Thyroid gland (tissue), 4 donors: ENCODE measurements at places on chromosomes 1 and 21. TPM values are rescaled to one million over a fixed set of nuclear protein-coding genes. Genes with fewer than 3 reads are reported as not detected.

Gene S100A11
- 120 TPM for total RNA-seq

Gene RIPPLY3
- not detected for total RNA-seq

Gene KLF17
- not detected for total RNA-seq

Gene SMIM34
- not detected for total RNA-seq

Gene ANKRD35
- 2.0 TPM for total RNA-seq

Gene BCL2L15
- total RNA-seq, result 0.89 TPM

GRCh38 chr1:204429746-204430145 is 18.1 kb upstream of the PPP1R15B start:
- no peak overlapping the region for H3K27ac ChIP-seq
- no peaks in the 10 kb centered on the region for H3K4me1 ChIP-seq
- no peak for DNase-seq
- H3K4me3 ChIP-seq, result no peak overlapping the region
- no peaks in the 10 kb centered on the region for H3K27me3 ChIP-seq

DNA sequence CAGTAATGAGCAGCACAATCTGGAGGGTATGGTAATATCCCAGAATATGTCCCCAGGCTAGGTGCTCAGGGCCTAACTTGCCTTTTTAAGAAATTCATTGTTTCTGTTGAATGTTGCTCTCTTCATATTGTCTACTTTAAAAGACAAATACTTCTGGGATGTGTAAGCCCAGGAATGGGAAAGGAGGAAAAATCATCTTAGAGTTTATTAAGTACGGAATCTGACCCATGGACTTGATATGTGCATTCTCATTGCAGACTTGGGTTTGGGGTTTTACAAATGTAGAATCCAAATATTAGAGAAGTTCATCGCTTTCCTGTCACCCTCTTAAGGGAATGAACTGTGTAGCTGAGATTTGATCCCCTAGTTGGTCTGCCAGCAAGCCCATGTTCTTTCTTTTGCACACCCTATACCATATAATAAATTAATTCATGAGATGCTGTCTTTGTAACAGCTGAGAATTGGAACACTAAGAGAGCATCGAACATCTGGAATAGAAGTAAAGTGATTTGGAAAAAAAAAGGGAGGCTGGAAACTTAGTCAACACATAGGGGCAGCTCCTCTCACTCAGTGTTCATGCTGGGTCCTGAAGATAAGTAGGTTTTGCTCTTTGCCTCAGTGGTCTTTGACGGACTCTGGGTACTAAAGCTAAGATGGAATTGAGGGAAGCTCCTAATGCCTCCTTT is 235.8 kb upstream of the C1orf105 start:
- H3K36me3 ChIP-seq, result no peaks in the 10 kb centered on the region
- no peak for DNase-seq
- H3K27ac ChIP-seq, result no peak overlapping the region
- H3K4me1 ChIP-seq, result no peaks in the 10 kb centered on the region
- no peak overlapping the region for H3K4me3 ChIP-seq

DNA sequence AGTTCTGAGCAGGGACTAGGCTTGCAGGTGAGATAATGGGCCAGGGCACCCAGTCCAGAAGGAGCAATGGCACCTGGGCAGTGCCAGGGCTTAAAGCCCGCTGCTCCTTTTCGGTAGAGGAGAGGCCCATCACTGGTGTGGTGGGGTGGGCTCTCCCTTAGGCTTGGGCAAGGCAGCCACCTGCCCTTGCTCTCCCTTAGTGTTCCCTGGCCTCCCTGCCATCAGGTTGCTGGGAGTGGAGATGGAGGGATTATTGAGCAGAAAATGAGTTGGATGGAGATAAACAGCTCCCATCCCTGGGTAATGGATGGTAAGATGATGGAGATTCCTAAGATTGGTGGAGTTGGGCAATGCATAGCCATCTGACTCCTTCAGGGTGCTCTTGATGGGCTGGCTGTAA is 7.9 kb downstream of the MYOG start:
- H3K27ac ChIP-seq, result no peak overlapping the region
- H3K4me1 ChIP-seq, result peaks cover 5% of the 10 kb centered on the region
- DNase-seq, result no peak
- H3K36me3 ChIP-seq, result no peaks in the 10 kb centered on the region

- no peaks in the 10 kb centered on the region for H3K4me1 ChIP-seq
- no peak for DNase-seq
- H3K27ac ChIP-seq, result no peak overlapping the region
- no peaks in the 10 kb centered on the region for H3K36me3 ChIP-seq
- no peaks in the 10 kb centered on the region for H3K27me3 ChIP-seq
These were observed 300.8 kb upstream of the PROX1 start for GRCh38 chr1:213686983-213687382.

DNA sequence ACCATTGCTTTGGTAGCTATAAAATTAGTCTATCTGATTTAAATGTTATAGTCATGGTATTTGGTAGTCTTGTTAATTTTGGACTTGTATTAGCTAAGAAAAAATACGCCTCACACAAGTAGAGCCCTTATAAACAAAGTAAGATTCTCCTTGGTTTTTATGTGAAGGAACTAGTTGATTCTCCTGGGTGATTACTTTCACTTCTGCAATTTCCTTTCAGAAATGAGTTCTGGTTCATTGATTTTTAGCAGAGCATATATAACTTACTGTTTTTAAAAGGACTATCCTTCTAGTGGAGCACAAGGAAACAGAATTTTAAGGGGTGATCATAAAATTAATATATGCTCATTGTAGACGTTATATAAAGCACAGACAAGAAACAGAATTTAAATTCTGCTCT is 120.1 kb downstream of the BACH1 start:
- no peaks in the 10 kb centered on the region for H3K27me3 ChIP-seq
- DNase-seq, result no peak
- no peak overlapping the region for H3K27ac ChIP-seq
- no peaks in the 10 kb centered on the region for H3K36me3 ChIP-seq

DNA sequence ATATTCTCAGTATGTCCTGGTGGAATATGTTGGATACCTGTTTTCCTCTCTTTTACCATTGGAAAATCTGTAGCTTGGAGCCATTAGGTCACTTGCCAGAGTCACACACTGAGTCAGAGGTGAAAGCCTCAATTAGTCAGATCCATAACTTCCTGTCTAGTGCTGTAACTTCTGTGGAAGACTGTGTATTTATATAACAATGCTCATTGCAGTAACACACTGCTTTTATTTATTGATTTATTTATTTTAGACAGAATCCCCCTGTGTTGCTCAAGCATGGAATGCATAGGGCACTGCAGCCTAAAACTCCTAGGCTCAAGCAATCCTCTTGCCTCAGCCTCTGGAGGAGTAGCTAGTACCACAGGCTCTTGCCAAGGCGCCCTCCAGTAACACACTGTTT is 1.3 kb upstream of the DOCK7 start:
- peaks cover 24% of the 10 kb centered on the region for H3K4me1 ChIP-seq
- H3K4me3 ChIP-seq, result no peak overlapping the region

DNA sequence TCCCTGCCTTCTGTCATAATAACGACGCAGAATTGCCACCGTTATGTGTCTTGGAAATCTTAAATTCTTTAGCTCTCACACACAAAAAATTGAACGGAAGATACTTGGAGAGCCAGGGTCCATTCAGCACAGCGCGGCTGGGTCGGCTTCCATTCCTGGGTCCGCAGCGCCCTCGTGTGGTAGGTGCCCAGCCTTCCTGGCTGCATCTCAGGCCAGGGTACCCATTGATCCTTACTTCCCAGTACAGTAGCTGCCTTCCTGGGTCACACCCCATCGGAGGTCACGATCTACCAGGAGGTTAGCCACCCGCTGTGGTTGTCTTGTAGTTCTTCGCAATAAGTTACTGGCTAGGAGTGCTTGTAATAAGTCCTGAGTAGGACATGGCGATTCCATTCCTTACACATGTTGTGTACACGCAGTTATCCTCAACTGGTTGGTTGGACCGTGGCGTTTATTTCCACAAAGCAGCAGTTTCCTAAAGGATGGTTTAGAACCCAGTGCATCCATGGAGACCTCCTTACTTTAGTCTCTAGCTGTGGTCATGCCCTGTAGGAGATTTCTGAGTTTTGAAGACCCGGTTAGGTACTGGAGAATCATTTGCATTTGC is 9.9 kb upstream of the MTARC1 start:
- H3K27ac ChIP-seq, result no peak overlapping the region
- peaks cover 2% of the 10 kb centered on the region for H3K36me3 ChIP-seq
- peak; percentile 80 for DNase-seq
- H3K4me3 ChIP-seq, result no peak overlapping the region
- no peaks in the 10 kb centered on the region for H3K4me1 ChIP-seq

GRCh38 chr21:41369920-41370839 is 8.4 kb downstream of the MX2 start:
- no peak overlapping the region for H3K4me3 ChIP-seq
- H3K27me3 ChIP-seq, result no peaks in the 10 kb centered on the region
- DNase-seq, result no peak

GRCh38 chr1:215192306-215192705 is 109.8 kb downstream of the KCNK2 start:
- DNase-seq, result no peak
- H3K27me3 ChIP-seq, result no peaks in the 10 kb centered on the region
- H3K36me3 ChIP-seq, result no peaks in the 10 kb centered on the region
- H3K4me1 ChIP-seq, result peaks cover 13% of the 10 kb centered on the region
- no peak overlapping the region for H3K27ac ChIP-seq

DNA sequence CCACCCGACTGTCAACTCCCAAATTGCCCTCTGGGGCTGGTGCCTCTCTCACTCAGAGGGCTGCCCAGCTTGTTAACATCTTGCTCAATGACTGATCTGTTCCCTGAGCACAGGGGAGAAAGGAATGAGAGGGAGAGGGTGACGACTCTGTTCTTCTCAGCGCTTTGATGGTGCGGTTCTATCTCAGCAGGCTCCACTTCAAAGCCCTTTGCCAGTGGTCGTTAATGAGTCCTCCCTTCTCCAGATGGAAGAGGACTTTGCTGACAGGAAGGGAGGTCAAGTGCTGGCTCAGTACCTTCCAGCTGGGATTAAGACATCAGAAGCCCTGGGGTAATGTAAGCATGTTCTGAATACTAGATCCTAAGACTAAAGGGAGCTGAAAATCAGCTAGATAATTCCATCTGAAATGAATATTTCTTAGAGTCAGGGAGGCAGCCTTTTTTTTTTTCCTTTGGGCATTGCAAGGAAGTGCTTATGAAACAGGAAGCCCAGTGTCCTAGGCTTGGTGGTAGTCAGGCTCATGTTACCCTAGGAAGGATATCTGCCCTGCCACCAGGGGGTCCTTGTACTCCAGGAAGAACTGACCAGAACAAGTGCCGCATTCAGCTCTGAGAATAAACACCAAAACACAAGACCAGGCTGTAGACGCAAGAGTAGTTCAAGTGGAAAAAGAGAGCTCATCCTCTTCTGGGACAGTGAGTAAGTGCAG is 4.7 kb downstream of the FMOD start:
- H3K4me3 ChIP-seq, result no peak overlapping the region
- peak overlapping the region; percentile 82 for H3K27ac ChIP-seq
- H3K36me3 ChIP-seq, result no peaks in the 10 kb centered on the region
- DNase-seq, result no peak
- H3K27me3 ChIP-seq, result no peaks in the 10 kb centered on the region
- peaks cover 66% of the 10 kb centered on the region for H3K4me1 ChIP-seq

DNA sequence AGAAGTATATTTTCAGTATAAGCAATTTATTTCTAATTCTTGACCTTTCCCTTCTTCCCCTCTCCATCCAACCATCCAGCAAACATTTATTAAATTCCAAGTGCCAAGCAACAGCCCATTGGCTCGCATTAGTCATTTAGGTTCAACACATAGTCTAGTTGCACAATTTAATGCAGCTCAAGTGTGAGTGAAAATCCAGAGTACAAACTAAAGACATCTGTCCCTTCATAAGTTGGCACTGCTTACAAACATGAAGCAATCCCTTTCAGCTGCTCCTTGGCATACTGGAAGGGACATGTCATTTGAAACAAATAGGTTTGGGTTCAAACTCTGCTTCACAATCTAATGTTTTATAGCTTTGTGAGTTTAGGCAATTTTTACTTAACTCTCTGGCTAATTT is 10.7 kb downstream of the CASQ2 start:
- DNase-seq, result no peak
- no peak overlapping the region for H3K4me3 ChIP-seq
- no peaks in the 10 kb centered on the region for H3K27me3 ChIP-seq
- H3K4me1 ChIP-seq, result peaks cover 39% of the 10 kb centered on the region

GRCh38 chr1:209207126-209207700 is 376.3 kb upstream of the CAMK1G start:
- H3K27ac ChIP-seq, result no peak overlapping the region
- no peaks in the 10 kb centered on the region for H3K27me3 ChIP-seq
- H3K4me1 ChIP-seq, result no peaks in the 10 kb centered on the region
- H3K36me3 ChIP-seq, result no peaks in the 10 kb centered on the region

DNA sequence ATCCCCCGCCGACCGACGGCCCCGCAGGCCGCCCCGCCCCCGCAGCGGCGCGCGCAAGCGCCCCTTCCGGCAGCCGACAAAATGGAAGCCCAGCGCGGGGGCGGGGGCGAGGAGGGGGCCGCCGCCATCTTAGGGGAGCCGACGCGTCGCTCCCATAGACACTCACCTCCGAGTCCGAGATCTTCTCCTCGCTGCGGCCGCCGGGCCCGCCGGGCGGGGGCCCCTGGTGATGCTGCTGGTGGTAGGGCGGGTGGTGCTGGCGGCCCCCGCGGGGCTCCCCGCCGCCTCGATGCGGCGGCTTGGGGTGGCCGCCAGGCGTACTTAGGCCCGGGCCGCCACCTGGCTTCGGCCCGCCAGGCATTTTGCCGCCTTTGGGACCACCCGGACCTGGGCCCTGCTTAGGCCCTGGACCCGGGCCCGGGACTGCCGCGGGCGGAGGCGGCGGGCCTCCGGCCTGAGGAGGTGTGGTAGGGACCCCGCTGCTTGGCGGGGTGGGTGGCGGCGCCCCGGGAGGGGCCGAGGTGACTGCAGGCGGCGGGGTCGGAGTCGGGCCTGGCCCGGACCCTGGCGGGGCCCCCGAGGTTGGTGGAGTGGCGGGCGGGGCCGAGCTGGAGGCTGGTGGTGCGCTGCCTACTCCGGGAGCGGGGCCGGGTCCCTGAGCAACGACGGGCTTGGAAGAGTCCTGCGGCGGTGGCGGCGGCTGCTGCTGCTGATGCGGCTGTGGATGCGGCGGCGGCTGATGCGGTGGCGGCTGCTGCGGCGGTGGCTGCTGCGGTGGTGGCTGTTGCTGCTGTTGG is 691 bp downstream of the SFPQ start:
- H3K4me3 ChIP-seq, result peak overlapping the region; percentile 100
- H3K27ac ChIP-seq, result peak overlapping the region; percentile 98
- DNase-seq, result peak; percentile 90
- peaks cover 22% of the 10 kb centered on the region for H3K4me1 ChIP-seq
- H3K27me3 ChIP-seq, result no peaks in the 10 kb centered on the region
